ENCODE measurements at places on chromosomes 5 and 9.

DNA sequence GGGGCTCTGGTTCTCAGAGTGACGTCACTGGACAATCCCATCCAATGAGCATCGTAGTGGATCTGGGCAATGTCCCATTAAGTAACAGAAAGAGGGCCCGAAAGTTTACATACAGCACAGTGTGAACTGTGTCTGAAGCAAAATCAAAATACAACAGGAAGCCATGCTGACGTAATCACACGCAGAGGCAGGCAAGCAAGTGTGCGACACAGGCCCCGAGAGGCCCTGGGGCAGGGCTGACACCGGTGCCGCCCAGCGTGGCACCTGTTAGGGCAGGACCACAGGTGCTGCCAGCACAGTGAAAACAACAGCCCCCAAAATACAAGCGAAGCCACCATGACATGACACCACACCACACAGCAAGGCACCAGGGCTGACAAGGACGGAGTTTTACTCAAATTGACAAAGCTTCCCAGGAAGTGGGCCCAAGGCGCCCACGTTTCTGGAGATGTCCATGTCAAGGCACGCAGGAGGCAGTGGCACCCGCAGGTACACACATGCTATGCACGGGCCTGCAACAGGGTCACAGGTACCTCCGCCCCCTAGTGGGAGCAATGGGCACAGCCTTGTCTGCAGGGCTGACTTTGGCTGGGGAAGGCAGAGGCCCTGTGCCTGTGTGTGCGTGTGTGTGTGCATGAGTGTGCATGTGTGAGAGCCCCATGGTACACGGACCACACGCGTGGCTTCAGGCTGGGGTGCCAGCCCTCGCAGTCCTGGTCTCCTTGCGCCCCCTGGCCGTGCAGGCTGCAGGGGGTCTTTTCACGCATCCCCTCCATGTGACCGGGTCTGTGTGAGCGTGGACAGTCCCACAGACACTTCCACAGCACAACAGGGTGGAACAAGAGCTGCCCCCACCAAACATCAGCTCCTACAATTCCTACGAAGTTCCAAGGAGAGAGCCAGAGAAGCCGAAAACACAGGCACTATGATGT is 19.6 kb downstream of the QSOX2 start:
- peak; percentile 45 for DNase-seq

- no peak for DNase-seq
Observed at GRCh38 chr9:106478727-106479126, 384.2 kb upstream of the ZNF462 start.

- no peak for DNase-seq
Observed at GRCh38 chr9:128125580-128126354, 1.8 kb downstream of the PTGES2 start.

GRCh38 chr5:129903466-129904101 is 681 bp upstream of the CHSY3 start:
- DNase-seq: no peak

GRCh38 chr9:98805506-98806272 is 1.8 kb upstream of the GALNT12 start:
- DNase-seq: no peak

- no peak for DNase-seq
Observed at GRCh38 chr5:17425385-17426070, 72.5 kb upstream of the TAF11L2 start.

GRCh38 chr9:27280860-27281259 is 16.1 kb downstream of the EQTN start:
- DNase-seq: no peak

DNA sequence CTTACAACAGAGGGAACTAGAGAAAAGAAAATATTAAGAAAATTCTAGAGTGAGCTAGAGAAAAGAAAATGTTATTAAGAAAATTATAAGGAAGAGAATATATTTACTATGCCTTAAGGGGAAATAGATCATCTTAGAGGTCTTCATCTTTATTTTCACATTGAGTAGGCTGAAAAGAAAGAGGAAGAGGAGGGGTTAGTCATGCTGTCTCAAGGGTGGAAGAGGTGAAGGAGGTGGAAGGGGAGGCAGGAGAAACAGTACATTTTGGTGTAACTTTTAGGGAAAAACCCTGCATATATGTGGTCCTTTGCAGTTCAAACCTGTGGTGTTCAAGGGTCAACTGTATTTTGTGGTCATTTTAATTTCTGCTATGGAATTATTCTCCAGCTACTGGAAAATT is 46.6 kb downstream of the PPIP5K2 start:
- no peak for DNase-seq

DNA sequence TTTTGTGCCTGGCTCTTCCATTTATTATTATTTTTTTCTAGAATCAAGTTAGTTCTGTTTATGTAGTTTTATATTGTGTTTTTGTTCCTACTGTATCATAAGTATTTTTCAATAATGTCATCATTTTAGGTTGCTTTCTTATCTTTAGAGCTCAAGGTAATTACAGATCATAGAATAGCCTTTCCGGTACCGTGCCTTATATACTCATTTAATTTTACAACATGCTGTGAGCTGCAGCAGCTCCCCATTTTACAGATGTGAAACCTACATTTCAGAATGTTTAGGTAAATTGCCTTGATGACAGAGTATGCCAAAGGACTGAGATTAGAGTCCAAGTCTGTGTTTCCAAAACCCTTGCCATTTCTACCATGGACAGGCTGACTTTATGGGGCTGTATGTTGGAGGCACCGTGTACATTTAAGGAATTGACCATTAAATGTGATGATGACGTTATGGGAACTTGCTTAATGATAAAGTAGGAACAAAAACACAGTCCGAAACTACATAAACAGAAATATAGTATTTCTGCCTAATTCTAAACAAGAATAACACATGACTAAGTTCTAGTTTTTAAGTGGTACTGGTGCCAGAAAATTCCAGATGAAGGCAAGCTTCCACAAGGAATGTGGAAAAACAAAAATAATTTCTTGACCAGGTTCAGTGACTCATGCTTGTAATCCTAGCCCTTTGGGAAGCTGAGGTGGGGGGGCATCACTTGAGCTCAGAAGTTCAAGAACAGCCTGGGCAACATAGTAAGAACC is 97.7 kb downstream of the IQGAP2 start:
- no peak for DNase-seq

- no peak for DNase-seq
Observed at GRCh38 chr5:73564018-73564417, 1.4 kb downstream of the ANKRA2 start.

DNA sequence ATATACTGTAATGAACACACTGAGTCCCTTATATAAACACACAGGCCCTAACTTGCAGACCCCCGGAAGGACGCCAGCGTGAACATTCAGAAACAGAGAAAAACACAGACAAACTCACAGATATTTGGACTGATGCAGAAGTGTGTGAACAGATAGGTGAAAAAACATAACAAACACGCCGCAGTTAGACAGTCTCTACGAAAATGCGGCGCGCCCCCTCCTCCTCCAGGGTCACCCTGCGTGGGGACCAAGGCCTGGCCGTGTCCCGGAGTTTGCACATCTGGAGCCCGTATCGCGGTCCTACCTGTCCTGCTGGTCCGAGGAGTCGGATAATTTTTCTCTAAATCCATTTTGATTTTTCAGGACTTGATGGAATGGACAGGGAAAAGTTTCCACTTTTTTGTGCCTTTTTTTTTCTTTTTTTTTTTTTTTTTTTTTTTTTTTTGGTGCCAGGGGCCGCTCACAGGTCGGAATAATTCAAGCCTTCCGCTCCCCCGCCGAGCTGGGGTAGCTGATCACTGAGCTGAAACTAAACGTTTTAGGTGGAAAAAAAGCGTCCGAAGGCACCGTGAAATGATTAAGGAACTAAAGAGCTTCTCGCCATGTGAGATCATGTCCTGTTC is at the start of gene PAX5:
PAX5 (minus strand) TSS at position 587 of the 623 bp plus-strand sequence; CDS start at position 350, 237 bp downstream.
- DNase-seq: no peak

GRCh38 chr5:177133096-177133852 is at the start of gene NSD1:
NSD1 (plus strand) TSS chr5:177133773; CDS start chr5:177135104, 1,331 bp downstream.
- DNase-seq: peak; percentile 81

DNA sequence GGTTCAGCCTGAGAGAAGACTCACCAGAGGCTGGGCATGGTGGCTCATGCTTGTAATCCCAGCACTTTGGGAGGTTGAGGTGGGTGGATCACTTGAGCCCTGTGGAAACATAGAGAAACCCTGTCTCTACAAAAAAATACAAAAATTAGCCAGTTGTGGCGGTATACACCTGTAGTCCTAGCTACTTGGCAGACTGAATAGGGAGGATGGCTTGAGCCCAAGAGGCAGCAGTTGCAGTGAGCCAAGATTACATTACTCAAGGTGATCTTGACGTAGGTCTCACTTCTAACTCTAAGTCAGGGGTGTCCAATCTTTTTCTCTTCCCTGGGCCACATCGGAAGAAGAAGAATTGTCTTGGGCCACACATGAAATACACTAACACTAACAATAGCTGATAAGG is 16.2 kb upstream of the ATP6V1G1 start:
- DNase-seq: no peak

GRCh38 chr5:87268126-87268969 is 665 bp downstream of the RASA1 start:
- peak; percentile 54 for DNase-seq

Data from stimulated activated CD4-positive, alpha-beta T cell treated with anti-CD3 and anti-CD28 coated beads, Interleukin-15, amount 100 ng/mL, for 1 hour (primary cell).